Activated naive CD4-positive, alpha-beta T cell treated with anti-CD3 and anti-CD28 coated beads for 36 hours (primary cell): ENCODE measurements at places on chromosomes 7 and 10. TPM values are rescaled to one million over a fixed set of nuclear protein-coding genes. Genes with fewer than 3 reads are reported as not detected.
A peak's percentile ranks its signal among the peaks of the same experiment; 100 is the strongest.

Gene PKD2L1
- total RNA-seq = not detected

Gene AKAP9
- 20.0 TPM for total RNA-seq

- no peak for DNase-seq
- H3K4me3 ChIP-seq = no peak overlapping the region
- peaks cover 5% of the 10 kb centered on the region for H3K36me3 ChIP-seq
- no peak overlapping the region for H3K27ac ChIP-seq
- H3K27me3 ChIP-seq = no peaks in the 10 kb centered on the region
These were observed 114.0 kb downstream of the MAD1L1 start for GRCh38 chr7:2118630-2119190.

DNA sequence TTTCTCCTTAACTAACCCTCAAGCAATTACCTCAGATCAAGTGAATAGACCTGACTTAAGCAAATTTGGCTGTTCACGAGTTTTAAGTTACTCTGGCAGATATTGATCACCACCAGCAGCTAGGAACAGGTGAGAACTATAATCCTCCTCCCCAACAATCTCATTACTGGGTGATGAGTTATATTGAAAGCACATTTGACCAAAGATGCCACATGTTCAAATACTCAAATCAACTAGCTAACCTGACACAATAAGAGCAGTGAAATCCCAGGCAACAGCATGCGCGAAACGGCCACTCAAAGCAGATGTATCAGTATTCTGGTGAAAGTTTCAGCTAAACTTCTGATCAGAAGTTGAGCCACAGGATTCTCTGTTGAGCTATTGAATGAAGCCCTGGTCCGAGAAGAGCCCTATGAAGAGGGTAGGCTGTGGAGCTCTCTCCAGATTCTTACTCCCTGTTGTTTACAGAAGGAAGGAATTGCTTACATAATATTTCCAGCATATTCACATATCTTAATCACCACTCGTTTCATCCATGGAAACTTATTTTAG, 52.6 kb downstream of the CAV1 start:
- H3K27me3 ChIP-seq = peaks cover 9% of the 10 kb centered on the region
- no peak for DNase-seq
- no peaks in the 10 kb centered on the region for H3K36me3 ChIP-seq

- H3K27me3 ChIP-seq = peaks cover 8% of the 10 kb centered on the region
- no peak overlapping the region for H3K4me3 ChIP-seq
- no peaks in the 10 kb centered on the region for H3K4me1 ChIP-seq
- H3K27ac ChIP-seq = no peak overlapping the region
- peaks cover 1% of the 10 kb centered on the region for H3K36me3 ChIP-seq
These were observed 601.4 kb downstream of the DNAJB6 start for GRCh38 chr7:157938211-157938610.

DNA sequence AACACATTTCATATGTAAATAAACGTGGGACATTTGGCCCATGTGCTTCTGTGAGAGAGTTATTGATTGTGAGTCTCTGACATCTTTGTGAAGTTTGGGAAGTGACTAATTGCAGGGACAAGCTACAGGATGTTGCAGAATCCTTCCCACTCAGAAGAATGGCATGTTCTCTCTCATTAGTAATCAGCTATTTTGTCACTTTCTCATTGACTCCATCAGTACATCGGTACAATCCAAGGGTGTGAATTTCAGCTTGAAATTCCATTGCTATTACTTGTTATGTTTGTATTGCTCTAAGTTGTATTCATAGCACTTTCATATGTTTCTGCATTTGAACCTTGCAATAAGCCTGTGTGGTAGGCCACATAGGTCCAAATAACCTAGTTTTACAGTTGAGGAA, 100.0 kb upstream of the KCNMA1 start:
- no peak for DNase-seq
- no peak overlapping the region for H3K4me3 ChIP-seq
- H3K36me3 ChIP-seq = no peaks in the 10 kb centered on the region
- peaks cover 3% of the 10 kb centered on the region for H3K27me3 ChIP-seq

DNA sequence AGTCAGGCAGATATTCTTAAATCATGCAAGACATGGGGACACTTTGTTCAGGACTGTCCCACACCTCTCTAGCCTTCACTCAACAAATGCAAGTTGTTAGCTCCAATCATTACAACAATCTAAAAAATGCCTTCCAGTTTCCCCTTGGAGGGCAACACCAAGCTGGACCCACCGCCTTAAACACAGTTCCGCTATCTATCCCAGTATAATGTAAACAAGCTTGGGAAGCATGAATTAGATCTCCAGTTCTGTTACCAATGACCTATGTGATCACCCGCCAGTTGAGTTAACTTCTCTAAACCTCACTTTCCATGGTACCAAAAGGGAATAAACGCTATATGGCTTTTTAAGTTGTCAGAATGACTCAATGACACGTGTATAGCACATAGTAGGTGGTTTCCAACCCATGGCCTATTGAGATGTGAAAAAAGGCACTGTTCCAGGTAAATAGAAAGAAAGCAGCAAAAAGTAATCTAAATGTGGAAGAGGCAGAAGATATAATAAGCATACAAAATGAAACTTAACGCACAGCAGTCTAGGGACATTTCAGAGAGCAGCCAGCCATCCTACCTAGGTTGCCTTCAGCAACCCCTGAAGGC, 2.4 kb upstream of the REEP3 start:
- DNase-seq = no peak
- H3K4me3 ChIP-seq = no peak overlapping the region
- peaks cover 72% of the 10 kb centered on the region for H3K4me1 ChIP-seq
- H3K36me3 ChIP-seq = peaks cover 5% of the 10 kb centered on the region

DNA sequence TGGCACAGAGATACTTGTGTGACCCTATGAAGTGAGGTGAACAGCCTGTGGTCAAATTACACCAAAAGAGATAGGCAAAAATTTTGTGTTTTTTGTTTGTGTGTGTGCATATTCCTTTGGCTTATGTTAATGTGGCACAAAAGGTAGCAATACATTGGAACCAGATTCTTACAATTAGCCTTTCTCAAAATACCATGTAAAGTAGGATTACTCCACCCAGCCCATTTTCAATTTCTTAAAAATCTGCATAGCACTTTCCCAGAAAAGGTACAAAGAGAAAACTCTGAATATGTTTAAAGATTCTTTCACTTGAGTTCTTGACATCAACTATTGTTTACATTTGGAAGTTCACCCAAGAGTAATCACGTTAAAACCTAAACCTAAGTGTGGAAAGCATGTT, 157.3 kb upstream of the YAE1 start:
- no peak overlapping the region for H3K4me3 ChIP-seq
- no peak for DNase-seq
- peaks cover 5% of the 10 kb centered on the region for H3K27me3 ChIP-seq

- H3K27me3 ChIP-seq = no peaks in the 10 kb centered on the region
- H3K27ac ChIP-seq = peak overlapping the region; percentile 76
- H3K4me1 ChIP-seq = peaks cover 29% of the 10 kb centered on the region
- no peak overlapping the region for H3K4me3 ChIP-seq
- no peak for DNase-seq
These were observed 49.6 kb downstream of the SYPL1 start for GRCh38 chr7:106062521-106062931.

DNA sequence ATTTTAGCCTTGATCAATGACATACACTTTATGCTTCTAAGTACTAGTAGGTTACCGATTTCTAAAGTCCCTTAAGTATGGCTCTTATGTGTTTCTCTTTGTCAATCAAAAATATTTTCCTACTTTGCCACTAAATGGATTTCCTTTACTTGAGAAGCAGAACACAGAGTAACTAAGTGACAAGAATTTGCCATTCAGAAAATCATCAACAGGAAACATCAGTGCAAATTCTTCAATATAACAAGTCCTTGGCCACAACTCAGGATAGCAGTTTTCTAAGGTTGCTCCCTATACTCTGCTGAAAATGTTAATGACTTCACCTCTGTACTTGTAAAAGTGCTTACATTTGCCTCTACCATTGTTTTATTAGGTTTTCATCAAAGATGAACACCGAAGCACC, 239.6 kb upstream of the SLC26A5 start:
- no peak overlapping the region for H3K4me3 ChIP-seq
- H3K4me1 ChIP-seq = no peaks in the 10 kb centered on the region
- H3K36me3 ChIP-seq = no peaks in the 10 kb centered on the region
- DNase-seq = no peak
- peaks cover 9% of the 10 kb centered on the region for H3K27me3 ChIP-seq
- no peak overlapping the region for H3K27ac ChIP-seq

GRCh38 chr10:72164617-72165016, 51.2 kb upstream of the ANAPC16 start:
- H3K4me1 ChIP-seq = peaks cover 34% of the 10 kb centered on the region
- H3K27ac ChIP-seq = peak overlapping the region; percentile 37
- H3K27me3 ChIP-seq = no peaks in the 10 kb centered on the region
- H3K4me3 ChIP-seq = no peak overlapping the region

GRCh38 chr10:102408728-102409603, 9.6 kb downstream of the PSD start:
- H3K4me1 ChIP-seq = peaks cover 28% of the 10 kb centered on the region
- H3K27ac ChIP-seq = no peak overlapping the region
- H3K4me3 ChIP-seq = peak overlapping the region; percentile 74
- peak; percentile 85 for DNase-seq

GRCh38 chr10:102712843-102713538, 1.2 kb downstream of the ARL3 start:
- H3K27ac ChIP-seq = peak overlapping the region; percentile 79
- peaks cover 12% of the 10 kb centered on the region for H3K36me3 ChIP-seq
- H3K4me1 ChIP-seq = peaks cover 39% of the 10 kb centered on the region
- DNase-seq = no peak

DNA sequence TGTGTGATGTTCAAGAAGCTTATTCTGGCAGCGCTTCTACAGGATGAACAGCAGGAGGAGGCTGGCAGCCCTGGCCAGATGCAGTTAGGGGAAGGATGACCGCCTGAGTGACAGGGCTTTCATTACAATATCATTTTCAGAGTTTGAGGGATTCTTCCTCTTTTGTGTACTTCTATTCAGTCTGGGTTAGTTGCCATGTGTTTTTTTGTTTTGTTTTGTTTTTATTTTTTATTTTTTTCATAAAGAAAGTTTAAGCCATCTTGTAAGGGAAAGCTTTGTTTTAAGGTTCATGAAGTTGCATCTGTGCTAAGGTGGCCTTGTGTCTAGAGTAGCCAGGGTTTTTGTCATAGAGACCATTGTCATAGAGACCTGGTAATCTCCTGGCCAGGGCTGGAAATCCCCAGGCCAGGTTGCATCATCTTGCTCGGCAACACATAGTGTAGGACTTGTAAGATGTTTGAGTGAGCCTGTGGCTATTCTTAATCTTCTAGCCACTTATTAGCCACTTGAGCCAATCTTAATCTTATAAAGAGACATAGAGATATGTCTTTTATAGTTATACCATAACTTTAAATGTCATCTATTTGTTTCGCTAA, 230.5 kb upstream of the TMEM229A start:
- no peaks in the 10 kb centered on the region for H3K27me3 ChIP-seq
- DNase-seq = no peak
- H3K4me1 ChIP-seq = no peaks in the 10 kb centered on the region
- no peak overlapping the region for H3K27ac ChIP-seq
- no peak overlapping the region for H3K4me3 ChIP-seq

GRCh38 chr7:32500922-32501341, 5.6 kb downstream of the AVL9 start:
- H3K4me3 ChIP-seq = no peak overlapping the region
- H3K36me3 ChIP-seq = peaks cover 13% of the 10 kb centered on the region
- H3K4me1 ChIP-seq = peaks cover 57% of the 10 kb centered on the region
- peak overlapping the region; percentile 17 for H3K27ac ChIP-seq

- H3K27ac ChIP-seq = no peak overlapping the region
- DNase-seq = no peak
- H3K4me1 ChIP-seq = peaks cover 3% of the 10 kb centered on the region
- no peaks in the 10 kb centered on the region for H3K27me3 ChIP-seq
- H3K4me3 ChIP-seq = no peak overlapping the region
These were observed 124.2 kb upstream of the MKLN1 start for GRCh38 chr7:131203291-131203976.

GRCh38 chr10:104589431-104589830, 51.7 kb upstream of the SORCS3 start:
- no peak overlapping the region for H3K4me3 ChIP-seq
- H3K36me3 ChIP-seq = no peaks in the 10 kb centered on the region
- peaks cover 2% of the 10 kb centered on the region for H3K27me3 ChIP-seq
- DNase-seq = no peak

DNA sequence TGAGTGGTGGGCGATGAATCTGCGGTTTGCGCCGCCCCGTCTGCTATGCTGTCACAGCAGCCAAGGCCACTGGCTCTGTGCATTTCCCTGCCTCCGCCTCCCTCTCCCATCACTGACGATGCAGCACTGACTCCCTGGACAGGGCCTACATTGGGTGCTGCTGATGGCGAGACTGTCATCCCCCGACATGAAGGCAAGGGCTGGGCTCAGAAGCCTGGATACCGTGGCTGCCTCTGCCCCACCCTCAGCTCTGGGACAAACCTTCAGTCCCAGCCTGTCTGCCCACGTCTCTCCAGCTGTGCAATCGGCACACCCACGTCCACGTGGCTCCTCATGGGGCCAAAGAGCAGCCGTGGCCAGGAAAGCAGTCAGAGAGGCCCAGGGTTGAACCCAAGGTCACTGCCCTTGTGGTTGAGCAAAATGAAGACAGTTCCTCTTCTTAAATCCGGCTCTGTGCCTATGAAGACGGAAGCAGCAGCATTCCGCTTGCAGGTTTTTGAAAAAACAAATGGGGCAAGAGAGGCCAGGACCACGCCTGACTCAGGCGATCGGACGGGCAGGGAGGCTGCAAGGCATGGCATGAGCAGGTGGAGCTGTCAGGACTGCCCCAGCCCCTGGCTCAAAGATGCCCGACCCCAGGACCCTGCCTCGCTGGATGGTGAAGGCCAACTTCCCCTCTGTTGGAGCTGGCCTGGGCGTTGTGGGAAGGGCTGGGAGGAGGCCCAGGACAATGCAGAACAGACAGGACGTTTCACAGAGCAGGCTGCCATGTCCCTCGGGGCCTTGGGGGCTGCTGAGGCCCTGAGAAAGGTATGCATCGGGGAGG, 517.5 kb downstream of the DNAJB6 start:
- H3K4me3 ChIP-seq = no peak overlapping the region
- no peak for DNase-seq
- no peak overlapping the region for H3K27ac ChIP-seq
- H3K27me3 ChIP-seq = no peaks in the 10 kb centered on the region
- no peaks in the 10 kb centered on the region for H3K36me3 ChIP-seq

DNA sequence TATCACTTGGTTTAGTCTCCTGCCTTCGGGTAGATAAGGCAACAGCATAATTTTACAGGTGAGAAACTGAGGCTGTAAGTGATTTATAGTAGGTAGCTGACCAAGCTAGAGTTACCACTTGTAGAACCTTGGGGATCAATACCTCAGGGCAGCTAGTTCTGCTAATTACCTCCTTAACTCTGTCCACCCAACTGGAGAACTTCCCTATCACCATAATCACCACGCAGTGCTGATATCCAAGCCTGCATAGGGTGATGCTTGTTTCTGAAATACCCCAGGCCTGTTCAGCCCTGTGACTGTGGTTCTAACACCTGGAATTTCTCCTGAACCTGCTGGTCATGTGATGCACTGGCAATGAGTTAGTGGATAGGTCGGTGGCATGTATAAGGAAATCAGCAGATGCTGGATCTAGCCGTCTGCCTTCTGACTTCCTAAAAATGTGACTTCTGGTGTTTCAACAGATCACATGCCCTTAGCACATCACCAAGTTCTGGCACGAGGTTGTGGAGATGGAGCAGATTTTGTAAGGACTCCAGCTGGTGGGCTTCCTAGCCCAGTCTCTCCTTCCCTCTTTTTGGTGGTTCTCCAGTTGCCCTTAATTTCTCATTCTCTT, 15.3 kb downstream of the PLAU start:
- peaks cover 28% of the 10 kb centered on the region for H3K27me3 ChIP-seq
- H3K4me1 ChIP-seq = peaks cover 14% of the 10 kb centered on the region
- H3K27ac ChIP-seq = no peak overlapping the region
- H3K36me3 ChIP-seq = no peaks in the 10 kb centered on the region

GRCh38 chr7:130356876-130357611, 12.4 kb downstream of the CPA5 start:
- H3K4me3 ChIP-seq = no peak overlapping the region
- peaks cover 2% of the 10 kb centered on the region for H3K4me1 ChIP-seq
- no peak for DNase-seq
